ENCODE measurements at places on chromosomes 6 and 20.
A peak's percentile ranks its signal among the peaks of the same experiment; 100 is the strongest.

DNA sequence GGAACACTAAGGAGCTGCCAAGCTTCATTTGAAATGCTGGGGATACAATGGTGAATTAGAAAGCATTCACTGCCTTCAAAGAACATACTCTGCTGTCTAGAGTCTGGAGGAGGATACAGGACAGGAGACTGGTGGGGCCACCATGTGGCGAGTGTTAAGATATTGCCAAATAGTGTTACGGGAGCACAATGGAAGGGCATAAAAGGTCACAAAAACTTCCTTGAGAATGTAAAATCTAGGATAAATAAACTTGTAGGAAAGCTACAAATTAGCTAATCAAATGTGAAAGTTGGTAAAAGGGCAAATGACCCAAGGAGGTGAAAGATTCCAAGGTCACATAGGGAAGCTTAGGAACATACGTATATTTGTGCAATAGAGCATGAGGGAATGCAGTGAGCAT is 271.7 kb downstream of the RFPL4B start:
- DNase-seq, result peak; percentile 2

- DNase-seq, result no peak
Observed at GRCh38 chr6:36114798-36115408, 15.4 kb upstream of the MAPK13 start.

- DNase-seq, result no peak
Observed at GRCh38 chr6:48474830-48475229, 363.8 kb upstream of the PTCHD4 start.

DNA sequence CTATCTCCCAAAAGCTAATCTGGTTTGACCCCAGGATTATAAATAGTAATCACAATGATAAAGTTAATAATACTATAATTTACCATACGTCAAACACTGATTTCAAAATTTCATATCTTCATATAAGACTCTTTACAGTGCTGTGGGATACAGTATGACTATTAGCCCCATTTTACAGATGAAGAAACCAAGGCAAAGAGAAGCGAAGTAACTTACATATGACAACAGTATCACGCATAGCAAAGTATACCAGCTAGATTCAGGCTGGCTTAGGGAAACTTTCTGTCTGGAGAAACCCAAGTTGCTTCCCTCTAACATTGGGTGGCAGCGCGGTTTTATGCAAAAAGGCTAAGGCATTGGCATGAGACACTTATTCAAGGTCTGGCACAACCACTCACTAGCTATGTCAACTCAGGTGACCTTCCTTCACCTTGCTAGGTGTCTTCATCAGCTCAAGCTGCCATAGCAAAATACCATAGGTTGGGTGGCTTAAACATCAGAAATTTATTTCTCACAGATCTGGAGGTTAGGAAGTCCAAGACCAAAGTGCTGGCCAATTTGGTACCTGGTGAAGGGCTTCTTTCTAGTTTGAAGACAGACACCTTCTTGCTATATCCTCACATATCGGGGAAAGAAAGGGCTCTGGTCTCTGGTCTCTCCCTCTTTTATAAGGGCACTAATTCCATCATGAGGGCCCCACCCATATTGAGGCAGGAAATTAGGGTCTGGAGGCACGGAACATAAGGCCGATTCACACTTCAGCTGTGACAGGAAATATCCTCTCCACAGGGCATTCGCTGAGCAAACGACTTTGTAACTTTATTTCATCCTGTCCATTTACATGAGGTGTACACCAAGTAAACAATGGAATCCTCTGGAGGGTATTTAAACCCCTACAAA is 22.4 kb upstream of the UTRN start:
- no peak for DNase-seq

- DNase-seq, result no peak
Observed at GRCh38 chr6:103335412-103335811, 1524.3 kb downstream of the HACE1 start.

- DNase-seq, result no peak
Observed at GRCh38 chr6:43021270-43022047, at the start of gene RRP36. Gene RRP36, plus strand, starts transcription at chr6:43021623. Its CDS starts 32 bp downstream, at chr6:43021655.

DNA sequence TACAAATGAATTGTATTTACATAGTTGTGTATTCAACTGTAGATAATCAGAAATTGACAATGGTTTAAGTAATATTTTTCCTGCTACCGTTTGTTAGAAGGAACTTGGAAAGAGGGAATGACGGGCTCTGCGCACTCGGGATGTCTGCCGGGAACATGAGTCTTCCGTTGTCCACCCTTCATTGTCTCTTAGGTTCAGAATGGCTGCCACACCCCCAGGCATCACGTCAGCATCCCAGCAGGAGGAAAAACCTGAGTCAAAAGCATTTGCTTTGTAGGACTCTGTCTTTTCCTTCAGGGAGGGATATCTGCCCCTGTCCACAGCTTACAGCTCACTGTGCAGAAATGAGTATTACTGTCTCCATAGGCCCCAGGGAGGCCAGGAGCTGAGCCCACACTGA is 331.2 kb downstream of the THBS2 start:
- no peak for DNase-seq

- no peak for DNase-seq
Observed at GRCh38 chr6:40397287-40398033, 189.7 kb downstream of the LRFN2 start.

DNA sequence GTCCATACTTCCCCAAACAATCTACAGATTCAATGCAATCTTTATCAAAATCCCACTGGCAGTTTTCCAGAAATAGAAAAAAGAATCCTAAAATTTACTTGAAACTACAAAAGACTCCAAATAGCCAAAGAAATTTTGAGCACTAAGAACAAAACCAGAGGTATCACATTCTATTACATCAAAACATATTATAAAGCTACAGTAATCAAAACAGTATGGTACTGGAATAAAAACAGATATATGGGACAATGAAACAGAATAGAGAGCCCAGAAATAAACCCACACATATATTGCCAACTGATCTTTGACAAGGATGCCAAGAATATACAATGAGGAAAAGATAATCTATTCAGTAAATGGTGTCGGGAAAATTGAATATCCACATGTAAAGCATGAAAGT is 46.0 kb upstream of the FBXO30 start:
- no peak for DNase-seq

GRCh38 chr20:44644230-44644617 is 7.3 kb downstream of the ADA start:
- no peak for DNase-seq
